ENCODE measurements at places on chromosomes 1 and 21.

GRCh38 chr1:161313554-161314200, 504 bp upstream of the SDHC start:
- no peak for DNase-seq

- DNase-seq = no peak
Measured at GRCh38 chr21:22965455-22966135, 1967.4 kb downstream of the NCAM2 start.

GRCh38 chr1:154972517-154973343, 1.8 kb upstream of the CKS1B start:
- no peak for DNase-seq

- no peak for DNase-seq
Measured at GRCh38 chr1:15177710-15178166, 24.2 kb downstream of the TMEM51 start.

DNA sequence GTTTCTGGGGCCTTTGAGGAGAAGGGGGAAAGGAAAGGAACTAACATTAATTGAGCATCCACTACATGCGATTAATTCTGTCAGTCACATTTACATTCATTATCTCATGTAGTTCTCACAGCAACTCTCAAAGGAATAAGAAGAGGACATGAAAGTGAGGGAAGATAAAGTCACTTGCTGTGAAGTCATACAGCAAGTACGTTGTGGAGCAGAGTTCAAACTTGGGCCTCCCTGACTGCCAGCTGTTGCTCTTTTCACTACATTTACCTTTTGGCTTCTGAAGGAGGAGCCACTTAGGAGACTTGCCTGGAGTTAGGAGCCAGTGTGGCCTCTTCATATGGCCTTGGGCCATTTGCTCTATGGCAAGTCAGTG, 6.2 kb downstream of the ZNF691 start:
- DNase-seq = no peak

DNA sequence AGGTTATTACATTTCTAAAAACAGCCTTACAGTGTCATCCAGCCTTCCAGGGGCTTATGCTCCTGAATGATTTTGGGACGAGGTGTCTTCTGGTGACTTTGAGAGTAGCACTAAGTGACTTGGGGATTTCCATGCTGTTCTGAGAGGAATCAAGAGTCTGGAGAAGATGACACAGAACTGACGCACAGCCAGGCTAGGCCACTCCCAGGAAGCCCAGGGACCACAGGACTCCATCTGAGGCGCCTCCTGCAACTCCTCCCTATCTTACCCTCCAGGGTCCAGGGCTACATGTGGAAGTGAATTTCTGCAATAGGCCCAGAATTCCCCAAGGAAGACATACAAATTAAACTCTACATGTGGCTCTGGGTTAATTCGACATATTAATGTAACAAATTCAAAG, 92.5 kb downstream of the SLC25A24 start:
- peak; percentile 46 for DNase-seq

- DNase-seq = no peak
Measured at GRCh38 chr1:37469386-37469785, 5.0 kb upstream of the ZC3H12A start.

GRCh38 chr1:230891413-230891812, 23.1 kb upstream of the C1orf198 start:
- DNase-seq = no peak

- no peak for DNase-seq
Measured at GRCh38 chr1:109894823-109895719, 15.6 kb upstream of the CSF1 start.

GRCh38 chr1:30998171-30998570, 67.3 kb downstream of the PUM1 start:
- no peak for DNase-seq

DNA sequence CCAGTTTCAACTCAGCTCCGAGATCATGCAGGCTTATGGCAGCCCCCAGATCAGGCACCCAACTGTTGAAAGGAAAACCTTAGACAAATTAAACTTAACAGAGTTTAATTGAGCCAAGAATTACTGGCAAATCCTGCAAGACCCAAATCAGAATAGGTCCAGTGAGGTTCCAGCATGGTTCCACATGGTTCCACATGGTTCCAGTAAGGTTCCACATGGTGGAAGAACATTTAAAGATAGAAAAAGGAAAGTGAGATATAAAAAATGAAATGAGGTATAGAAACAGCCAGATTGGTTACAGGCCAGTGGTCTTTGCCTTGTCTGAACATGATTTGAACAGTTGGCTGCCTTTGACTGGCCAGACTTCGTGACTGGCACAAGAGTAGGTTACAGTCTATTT, 288.8 kb upstream of the LRRC7 start:
- DNase-seq = no peak

- no peak for DNase-seq
Measured at GRCh38 chr1:182196897-182197870, 135.7 kb upstream of the ZNF648 start.

DNA sequence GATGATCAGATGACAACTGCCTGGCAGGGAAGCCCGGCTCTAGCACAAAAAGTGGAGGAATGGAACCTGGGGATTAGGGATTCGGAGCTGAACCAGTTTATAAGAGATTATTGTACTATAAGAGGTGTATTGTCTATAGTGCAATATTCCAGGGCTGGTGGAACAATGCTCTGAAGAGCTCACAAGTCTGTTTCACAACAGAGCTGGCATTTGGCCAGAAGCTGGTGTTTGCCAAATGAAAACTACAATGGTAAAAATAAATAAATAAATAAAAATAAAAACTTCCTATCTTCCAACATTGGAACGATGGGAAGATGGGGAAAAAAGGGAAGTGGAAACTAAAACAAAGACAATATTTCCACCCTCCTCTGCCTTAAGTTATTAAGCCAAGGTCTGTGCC, 73.5 kb downstream of the CHODL start:
- DNase-seq = no peak

DNA sequence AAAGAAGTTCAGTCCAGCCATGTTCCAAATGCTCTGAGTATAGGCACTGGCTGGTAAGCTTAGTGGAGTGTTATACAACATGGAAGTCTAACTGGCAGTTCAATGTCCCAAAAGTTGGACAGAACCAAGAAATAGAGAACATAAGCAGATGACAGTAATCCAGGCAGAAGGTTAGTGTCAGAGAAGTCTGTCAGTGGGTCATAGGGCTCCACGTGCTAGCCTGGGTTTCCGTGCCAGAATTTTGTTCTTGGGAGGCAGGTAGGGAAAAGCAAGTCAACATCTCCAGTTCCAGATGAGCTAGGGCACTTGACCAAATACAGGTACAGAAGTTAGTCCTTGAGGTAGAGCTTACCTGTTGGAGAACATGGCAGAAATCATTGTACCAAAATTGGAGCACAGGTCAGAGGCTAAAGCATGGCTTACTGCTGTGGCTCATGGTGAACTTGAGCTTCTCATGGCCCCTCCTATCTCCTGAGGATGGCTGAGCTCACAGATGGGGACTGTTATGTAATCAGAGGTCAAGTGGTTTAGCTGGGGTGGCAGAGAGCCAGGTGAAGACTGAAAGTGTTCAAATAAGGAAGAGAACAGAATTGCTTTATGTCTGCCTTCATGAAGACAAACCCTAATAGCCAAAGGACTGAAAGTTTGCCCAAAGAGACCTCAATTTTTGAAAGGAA, 170.8 kb downstream of the NFIA start:
- DNase-seq = peak; percentile 25

- DNase-seq = peak; percentile 28
Measured at GRCh38 chr1:50977575-50978143, 7.6 kb downstream of the CDKN2C start.

GRCh38 chr21:43333298-43334062, 93.5 kb downstream of the SIK1 start:
- DNase-seq = no peak

DNA sequence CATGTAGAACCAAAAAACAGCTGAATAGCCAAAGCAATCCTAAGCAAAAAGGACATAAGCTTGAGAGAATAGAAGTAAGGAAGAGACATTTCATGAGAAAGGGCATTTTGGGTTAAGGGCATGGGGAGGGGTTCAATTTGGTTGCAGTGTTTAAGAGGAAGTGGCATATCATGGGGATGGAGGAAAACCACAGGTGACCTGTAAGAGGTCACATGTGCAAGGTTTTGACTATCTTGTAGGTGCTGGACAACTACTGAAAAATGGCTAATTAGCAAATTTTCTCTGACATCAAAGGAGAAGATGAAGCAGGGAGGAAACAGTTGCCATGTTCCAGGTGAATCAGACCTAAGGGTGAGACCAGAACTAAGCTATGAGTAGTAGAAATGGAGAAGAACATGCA, 31.3 kb upstream of the ROR1 start:
- no peak for DNase-seq

DNA sequence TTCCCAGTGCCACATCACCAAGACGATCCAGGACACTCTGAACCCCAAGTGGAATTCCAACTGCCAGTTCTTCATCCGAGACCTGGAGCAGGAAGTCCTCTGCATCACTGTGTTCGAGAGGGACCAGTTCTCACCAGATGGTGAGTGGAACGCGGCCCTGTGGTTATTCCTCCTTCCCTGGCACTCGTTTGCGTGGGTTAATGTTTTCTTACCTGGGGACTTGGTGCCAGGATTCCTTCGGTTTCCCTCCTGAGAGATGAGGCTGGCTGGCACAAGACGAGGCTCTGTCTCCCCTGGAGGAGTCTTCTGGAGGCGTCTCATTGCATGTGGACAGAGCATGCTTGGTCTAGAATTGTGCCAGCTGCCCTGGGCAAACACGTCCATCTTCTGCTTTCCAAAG, 29.3 kb downstream of the ATP5PO start:
- DNase-seq = no peak

- DNase-seq = peak; percentile 36
Measured at GRCh38 chr1:110243574-110243973, 33.5 kb downstream of the KCNC4 start.

DNA sequence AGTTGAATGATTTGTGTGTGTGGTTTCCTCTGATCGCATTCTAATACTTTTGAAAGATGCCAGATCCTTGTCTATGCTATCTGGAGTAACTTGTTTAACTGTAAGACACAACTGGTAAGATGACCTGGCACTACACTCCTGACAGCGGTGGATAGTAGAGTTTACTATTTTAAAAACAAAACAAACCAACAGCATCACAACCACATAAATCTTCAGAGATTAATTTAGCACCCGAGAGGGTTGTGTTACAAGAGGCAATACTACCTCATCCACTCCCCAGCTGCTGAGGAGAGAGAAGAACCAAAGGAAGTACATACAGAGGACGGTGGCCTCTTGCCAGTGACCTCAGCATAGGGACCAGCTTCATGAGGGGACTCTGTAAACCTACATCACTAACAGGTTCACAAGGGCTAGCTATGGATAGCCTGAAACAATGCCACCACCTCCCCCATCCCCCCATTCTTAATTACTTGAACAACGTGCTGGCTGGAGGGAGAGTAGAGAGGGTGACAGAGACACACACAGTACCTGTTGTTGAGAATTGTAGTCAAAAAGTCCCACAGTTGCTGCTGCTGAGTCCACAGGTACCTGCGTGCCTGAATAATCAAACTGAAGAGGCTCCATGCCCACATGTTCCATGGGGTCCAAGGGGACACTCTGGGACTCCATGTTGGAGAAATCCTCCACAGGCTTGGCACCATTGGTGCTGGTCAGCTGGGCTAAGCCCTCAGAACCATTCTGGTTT, 73.5 kb downstream of the PUM1 start:
- no peak for DNase-seq

DNA sequence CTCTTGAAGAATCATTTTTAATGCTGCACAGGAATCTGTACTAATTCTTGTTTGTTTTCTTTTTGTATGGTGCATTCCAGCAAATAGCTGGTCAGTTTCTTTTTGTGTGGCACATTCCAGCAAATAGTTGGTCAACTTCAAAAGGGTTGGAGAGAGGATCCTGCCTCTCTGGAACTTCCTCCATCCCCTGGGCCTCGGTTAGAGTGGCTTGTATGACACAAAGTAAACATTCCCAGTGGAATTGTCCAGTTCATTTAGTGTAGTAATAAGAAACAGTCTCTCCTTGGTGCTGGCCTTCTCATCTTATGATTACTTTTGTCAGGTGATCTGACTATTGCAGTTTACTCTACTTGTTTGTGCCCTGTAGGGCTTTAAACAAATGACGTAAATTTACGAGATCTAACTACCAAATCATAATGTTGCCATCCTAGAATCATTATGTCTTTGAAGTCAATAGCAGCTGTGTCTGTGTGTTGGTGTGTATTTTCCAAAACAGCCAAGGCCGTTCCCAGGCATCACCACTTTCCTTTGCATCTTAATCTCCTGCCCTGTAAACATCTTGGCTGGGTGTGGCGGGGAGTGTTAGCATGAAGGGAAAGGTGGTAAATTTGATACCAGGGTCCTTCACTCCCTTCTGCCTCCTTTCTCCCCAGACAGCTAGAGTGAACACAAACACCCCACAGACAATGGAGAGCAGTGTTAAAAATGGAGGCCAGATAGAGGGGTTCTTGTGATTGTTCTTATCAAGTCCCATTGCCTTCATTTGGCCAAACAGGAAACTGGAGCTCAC, 77.9 kb downstream of the CDC7 start:
- DNase-seq = no peak

DNA sequence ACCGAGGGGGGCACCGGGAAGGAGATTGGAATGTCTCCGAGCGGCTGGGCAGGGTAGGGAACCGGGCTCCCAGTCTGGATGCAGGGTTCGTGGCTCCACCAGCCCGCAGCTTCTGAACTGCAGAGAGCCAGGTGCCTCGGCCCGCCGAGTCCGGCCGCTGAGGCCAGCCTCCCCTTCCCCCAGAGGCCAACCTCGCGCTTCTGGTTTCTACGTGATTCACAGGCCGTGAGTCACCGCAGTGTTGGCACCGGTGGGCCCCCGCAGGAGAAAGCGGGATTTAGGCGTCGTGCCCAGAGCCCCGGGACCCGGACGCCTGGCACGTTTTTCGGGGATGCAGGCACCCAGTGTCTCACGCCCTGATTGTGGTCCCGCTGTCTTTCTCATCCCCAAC, 458 bp downstream of the CRABP2 start:
- no peak for DNase-seq

DNA sequence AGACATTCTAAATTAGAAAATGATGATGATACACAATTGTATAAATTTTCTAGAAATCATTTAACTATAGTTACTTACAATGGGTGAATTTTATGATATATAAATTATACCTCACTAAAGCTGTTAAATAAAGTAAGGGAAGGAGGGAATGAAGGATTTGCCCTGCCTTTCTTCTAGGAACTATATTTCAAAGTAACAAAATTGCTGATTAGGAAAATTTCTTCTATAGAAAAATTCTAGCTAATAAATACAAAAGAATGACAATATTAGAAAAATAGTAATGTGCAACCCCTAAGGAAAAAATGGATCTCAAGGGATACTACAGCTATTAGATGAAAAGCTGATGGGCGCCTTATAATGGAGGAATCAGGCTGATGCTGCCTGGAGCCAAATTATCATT, 23.1 kb downstream of the SPATA6 start:
- DNase-seq = no peak

DNA sequence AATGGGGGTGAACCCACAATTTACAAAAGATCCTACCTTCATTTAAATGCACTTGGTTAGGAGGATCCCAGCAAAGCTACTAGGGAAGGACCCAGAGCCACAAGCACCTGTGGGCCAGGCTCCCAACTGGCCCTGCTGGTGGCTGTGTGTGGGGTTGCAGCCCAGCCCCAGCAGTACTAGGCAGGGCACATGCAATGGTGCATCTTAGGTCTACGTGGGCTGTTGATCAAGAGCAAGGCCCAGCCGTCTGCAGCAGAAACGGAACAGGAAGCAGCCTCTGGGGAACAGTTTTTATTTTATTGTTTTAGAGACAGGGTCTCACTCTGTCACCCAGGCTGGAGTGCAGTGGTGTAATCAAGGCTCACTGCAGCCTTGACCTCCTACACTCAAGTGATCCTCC, 134.1 kb upstream of the RAB4A start:
- no peak for DNase-seq

- DNase-seq = no peak
Measured at GRCh38 chr1:100536031-100536430, 1.9 kb upstream of the GPR88 start.

All from CD4-positive, alpha-beta T cell treated with Interferon alpha-2 for 1 hour (primary cell).